Hematopoietic multipotent progenitor cell treated with erythropoietin and hydrocortisone succinate and interleukin-3 and kit ligand, for 6 days (in vitro differentiated cells): ENCODE measurements at places on chromosomes 3 and 15.
A peak's percentile ranks its signal among the peaks of the same experiment; 100 is the strongest.

DNA sequence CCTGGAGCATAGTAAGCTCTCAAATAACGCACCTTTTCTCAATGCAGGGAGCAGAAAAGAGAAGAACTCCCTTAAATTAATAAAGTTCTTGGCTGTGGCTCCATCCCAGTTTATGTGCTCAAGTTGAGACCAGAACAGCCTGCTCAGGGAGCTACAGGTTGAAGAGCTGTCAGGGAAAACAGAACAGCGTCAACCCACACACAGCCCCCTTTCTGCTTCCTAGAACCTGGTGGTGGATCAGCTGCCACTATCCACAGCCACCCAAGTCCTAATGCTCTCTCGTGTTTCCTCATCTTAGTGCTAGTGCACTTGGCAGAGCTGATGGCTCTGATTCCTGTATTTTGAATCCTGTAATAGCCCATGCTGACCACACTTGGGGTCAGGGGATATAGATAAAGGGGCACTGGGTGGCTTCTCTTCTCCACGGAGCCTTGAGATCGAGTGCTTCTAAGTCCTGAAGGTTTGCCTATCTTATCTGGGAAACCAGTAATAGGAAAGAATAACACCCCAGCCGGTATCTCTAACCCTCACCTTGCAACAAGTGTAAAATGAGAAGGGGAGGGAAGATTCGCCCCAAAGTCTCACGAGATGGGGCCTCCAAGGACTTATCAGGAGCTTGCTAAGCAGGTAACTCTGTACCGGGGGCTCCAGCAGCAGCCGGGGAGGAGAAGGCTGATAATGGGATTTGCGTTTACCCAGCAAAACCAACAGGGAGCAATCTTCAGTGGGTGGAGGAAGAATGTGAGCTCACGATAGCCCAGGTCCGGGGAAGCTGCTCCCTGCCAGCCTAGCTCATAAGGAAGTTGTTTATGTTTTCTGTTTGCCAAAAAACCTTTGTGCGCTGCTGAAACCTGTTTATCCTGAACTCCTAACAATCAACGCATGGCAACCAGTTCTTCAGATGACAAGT is 136.2 kb upstream of the ICE2 start:
- peak; percentile 96 for DNase-seq

DNA sequence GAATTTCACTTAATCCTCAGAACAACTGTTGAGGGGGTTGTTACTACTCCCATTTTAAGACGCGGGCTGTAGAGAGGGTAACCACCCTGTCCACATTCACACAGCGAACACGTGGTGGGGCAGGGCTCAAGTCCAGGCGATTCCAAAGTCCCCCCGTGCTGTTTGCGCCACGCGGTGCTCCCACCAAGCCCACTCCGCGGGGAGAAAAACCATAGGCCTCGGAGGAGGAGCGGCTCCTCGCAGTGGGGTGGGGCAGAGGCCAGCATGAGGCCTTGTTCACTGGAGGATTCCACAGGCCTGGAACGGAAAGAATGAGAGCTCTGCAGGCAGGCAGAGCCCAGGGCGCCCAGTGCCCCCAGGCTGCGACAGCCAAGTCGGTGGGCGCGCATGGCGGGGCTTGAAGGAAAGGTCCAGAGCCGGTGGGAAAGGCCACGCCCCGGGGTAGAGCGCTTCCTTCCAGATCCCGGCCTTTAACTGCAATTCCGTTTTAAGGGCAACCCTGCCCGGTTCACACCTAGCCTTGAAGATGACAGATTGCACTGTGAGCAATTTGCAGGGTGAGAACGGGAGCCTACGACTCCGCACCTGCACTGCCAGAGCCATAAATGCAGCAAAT is 161.8 kb upstream of the TBL1XR1 start:
- DNase-seq, result peak; percentile 55

- no peak for DNase-seq
These were observed 3.7 kb upstream of the FES start for GRCh38 chr15:90880381-90881145.

DNA sequence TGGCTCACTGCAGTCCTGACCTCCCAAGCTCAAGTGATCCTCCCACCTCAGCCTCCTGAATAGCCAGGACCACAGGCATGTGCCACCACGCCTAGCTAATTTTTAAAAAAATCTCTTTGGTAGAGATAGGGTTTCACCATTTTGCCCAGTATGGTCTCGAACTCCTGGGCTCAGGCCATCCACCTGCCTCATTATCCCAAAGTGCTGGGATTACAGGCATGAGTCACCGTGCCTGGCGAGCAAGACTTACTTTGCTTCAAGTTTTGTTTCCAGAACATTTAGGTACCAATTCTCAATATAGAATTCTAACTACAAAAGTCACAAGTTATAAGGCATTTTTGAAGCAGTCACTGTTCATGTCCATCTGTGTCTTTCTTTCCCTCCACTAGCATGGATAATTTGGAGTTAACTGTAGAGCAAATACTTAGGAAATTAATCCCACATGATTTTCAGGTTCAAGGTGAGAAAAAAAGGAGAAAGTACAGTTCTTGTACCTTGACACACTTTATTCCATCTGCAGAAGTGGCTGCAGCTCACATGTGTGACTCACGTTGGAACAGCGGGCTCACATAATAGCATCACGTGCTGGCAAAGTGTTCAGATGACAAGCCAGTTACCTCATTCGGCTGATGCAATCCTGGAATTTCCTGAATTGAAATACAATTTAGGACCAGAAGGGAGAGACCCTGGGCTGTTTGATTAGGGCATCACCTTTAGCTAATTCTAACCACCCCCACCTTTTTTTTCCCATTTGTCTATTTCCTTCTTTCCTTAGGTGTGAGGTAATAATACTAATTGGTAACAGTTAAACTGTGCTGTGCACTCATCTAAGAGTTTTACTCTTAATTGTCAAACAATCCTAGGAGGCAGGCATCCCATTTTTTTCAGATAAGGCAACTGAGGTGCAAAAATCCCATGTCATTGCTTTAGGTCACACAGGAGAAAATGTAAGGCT is 46.9 kb upstream of the NEDD4 start:
- DNase-seq, result no peak

GRCh38 chr3:118765636-118766305 is 268.9 kb downstream of the IGSF11 start:
- no peak for DNase-seq

DNA sequence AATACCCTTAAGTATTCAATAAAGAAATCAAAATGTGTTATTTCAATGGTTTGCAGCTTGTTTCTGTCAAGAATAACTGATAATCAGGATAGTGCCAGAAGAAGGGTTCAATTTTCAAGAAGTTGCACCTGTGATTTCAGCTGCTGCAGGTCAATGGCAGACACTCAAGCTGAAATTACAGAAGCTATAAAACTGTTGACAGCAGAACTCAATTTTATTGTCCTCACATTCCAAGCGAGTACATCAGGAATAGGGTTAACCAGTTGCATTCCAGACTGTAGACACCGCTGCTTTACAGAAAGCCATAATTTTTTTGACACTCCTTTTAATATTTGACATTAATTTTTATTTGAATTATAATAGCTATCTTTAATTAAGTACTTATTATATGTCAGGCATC is 364.1 kb downstream of the CGGBP1 start:
- DNase-seq, result no peak

GRCh38 chr3:31687020-31687802 is 154.5 kb downstream of the STT3B start:
- no peak for DNase-seq

- peak; percentile 70 for DNase-seq
These were observed 1.5 kb upstream of the TM4SF19 start for GRCh38 chr3:196339493-196340254.

DNA sequence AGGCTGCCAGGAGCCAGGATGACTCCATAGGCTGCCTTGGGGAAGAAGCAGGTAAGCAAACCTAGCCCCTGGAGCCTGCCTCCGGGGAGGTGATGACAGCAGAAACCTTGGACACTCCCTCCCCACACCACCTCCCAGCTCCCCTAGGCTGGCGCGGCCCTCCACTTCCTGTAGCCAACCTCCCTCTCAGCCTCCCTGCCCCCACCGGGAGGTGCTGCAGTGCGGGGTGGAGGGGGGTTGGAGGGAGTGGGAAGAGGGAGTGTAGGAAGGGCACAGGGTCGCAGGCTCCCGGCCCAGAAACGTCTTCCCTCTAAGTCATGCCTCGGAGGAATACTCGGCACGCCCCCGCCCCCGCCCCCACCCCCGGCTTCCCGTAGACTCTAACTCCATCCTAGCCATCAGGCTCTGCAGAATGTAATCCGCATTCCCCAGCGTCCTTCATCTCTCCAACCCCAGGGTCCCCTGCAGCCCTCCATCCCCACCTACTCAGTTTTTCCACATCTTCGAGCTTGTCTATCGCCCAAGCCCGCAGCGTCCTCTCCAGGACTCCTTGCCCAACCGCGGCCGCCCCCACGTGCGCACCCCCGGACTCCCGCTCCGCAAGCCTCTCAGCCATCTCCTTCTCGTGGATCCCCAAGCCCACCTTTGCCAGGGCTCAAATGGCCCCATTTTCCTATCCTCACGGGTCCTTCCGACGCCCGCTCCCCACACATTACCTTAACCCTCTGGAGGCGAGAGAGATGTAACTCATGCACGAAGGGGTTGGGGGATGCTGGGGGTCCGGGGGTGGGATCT is 528 bp downstream of the LPCAT4 start:
- peak; percentile 82 for DNase-seq

GRCh38 chr3:32919920-32920319 is 31.5 kb upstream of the CCR4 start:
- no peak for DNase-seq

DNA sequence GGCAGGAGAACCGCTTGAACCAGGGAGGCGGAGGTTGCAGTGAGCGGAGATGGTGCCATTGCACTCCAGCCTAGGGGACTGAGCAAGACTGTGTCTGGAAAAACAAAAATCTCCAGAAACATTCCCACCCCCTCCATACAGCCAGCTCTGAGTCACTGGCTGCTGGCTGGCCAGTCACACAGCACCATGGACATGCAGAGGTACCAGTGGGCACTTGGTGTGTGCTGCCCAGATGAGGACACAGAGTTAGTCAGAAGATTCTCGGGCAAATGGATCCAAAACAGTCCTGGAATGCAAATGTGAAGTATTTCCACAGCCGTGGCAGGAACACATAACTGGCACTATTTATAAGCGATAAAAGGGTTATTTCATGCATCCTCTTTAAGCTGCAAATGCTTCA is 44.6 kb downstream of the BDH1 start:
- DNase-seq, result no peak

DNA sequence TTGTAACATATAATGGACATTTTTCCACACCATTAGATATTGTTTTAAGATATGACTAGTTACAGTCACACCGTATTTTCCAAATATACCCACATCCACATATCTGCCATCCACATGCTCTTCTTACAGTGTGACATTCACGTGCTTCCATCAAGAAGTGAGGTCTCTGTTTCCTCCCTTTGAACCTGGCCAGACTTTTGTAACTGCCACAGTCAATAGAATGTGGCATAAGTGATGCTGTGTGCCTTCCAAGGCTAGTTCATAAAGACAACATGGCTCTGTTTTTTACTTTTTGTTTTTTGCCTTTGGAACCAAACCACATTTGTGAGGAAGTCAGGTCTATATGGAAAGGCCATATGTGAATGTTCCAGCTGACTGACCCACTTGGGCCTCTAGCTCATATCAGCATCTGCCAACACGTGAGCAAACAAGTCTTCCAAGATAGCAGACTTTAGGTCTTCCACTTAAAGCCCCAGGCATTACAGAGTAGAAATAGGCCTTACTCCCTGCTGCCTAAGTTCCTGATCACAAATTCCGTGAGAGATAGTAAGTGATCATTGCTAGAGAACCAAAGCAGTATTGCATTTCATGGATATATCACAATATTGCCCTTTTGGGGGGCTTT is 27.1 kb downstream of the EIF1B start:
- DNase-seq, result no peak

- DNase-seq, result no peak
These were observed 5.7 kb upstream of the KLHL24 start for GRCh38 chr3:183629546-183630301.

DNA sequence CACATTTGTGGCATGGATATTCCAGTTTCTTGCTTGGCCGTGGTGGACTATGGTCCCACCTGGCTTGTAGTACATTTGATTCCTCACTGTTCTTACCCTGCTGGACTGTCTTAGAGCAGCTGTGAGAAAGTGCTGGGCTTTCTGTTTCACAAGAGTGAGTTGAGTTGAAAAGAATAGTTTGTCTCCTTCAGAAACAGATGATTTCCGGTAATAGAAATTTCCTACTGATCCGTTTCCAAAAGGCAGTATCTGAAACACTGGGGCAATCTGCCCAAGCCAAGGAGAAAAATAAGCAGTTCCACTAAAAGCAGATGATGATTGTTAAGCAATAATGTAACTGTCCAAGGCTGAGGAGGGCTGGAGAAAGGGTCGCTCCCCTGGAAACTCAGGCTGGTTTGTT is 96.0 kb downstream of the SUCLG2 start:
- no peak for DNase-seq

DNA sequence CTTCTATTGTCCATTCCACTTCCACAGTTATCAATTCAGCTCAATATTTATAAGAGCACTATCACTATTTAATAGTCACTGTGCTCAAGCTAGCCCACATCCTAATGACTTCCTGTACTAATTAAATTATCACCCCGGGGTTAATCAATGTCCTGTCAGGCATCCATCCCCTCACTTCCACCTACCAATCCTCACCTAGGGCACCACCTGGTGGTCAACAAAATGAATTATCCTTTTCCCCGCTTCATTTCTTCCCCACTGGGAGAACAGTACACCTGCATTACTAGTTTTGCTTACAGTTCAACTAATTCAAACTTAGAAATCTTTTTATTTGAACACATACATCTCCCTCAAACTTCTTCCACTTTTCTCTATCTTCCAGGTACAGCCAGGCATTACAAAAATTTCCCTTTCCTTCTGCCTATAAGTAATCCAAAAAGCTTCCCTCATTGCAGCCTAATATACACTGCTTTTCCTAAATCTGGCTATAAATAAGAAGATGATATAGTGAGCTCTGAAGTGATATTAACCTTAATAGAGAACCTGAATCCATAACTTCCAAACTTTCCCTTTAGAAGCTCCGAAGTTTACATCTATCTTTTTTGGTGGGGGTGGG is 68.5 kb downstream of the TMCC1 start:
- peak; percentile 87 for DNase-seq

GRCh38 chr15:62748196-62748595 is 294.4 kb upstream of the TPM1 start:
- DNase-seq, result no peak

DNA sequence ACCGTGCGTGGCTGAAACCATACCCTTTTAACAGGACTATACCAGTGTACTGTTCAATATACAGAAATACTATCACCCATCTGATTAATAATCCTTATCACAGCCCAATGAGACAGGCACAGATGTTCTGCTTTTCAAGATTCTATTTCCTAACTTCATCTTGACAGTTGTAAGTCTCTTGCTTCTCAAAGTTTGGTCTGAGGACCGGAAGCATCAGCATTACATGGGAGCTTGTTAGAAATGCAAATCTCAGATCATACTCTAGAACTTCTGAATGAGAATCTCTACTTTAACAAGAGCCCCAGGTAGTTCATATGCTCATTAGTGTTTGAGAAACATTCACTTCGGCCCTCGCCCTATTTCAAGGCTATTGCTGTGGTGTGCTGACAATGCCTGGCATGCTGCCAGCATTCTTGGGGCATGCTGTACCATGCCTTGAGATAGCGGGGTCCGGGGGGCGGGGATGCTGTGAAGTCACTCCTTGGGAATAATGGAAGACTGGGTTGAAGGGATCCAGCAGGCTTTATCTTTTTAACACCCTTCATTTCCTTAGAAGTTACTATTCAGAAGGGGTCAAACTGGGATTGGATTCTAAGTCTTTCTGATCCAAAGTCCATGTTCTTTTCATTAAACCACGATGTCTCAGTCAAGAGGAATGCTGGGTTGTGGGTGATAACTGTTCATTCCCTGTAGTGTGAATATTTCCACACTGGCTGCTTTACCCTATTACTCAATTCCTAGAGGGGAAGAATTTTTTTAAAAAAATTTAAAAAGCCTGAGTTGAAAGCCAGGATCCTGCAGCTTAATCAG is 194.7 kb downstream of the LPP start:
- peak; percentile 45 for DNase-seq
